ENCODE measurements at places on chromosomes 2 and 18.
A peak's percentile ranks its signal among the peaks of the same experiment; 100 is the strongest.

DNA sequence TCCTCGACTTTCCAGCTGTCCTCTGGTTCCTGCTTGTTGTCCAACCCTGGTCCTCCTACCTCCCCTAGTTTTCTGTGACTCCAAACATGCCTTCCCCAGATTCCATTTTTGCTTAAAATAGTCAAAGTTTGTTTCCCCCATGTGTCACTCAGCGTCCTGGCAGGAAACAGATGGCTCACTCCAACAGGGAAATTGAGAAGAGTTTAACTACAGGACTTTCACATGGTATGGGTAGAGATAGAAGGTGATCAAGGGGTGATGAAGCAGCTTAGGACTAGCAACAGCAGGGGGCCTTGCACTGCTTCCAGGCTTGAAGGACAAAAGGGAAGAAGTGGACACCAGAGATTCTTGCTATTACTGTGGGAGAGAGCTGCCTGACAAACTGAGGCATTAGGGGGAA, 6.1 kb upstream of the CUL3 start:
- no peak for DNase-seq

GRCh38 chr18:62827397-62827796, 112.1 kb downstream of the PHLPP1 start:
- DNase-seq: no peak

- no peak for DNase-seq
These were observed 250.7 kb downstream of the VAPA start for GRCh38 chr18:10164271-10165071.

GRCh38 chr2:120241684-120242083, 11.0 kb upstream of the RALB start:
- no peak for DNase-seq

DNA sequence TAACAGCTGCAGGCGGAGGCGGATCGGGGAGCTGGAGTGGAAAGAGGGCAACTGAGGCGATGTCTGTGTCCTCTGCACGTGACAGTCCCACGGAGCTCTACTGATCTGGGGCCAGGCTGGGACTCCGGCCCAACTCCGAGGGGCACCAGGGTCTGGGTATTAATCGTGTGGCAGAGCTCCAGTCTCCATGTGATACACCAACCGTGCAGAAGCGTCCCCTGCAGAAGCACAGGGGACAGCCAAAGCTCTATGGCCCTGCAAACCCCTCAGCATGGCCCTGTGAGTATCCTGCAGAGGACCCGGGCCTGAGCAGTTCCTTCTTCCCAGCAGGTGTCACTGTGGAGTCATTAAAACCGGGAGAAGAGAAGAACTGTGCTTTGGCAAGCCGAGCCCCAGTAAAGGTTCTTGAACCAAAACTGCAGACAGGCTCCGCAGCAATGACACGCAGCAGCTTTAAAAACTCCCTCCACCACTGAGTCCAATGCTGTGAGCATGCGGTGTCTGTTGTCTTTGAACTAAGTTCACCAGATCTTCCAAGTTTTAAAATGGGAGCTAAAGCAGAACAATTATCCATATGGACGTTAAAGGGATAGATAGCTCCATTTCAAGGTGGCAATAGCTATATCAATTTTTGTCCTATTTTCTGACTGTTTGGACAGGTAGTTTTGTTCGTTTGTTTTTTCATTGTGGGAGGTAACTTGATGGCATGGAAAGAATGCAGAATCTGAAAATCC, 79.4 kb downstream of the TMEM182 start:
- DNase-seq: peak; percentile 12

DNA sequence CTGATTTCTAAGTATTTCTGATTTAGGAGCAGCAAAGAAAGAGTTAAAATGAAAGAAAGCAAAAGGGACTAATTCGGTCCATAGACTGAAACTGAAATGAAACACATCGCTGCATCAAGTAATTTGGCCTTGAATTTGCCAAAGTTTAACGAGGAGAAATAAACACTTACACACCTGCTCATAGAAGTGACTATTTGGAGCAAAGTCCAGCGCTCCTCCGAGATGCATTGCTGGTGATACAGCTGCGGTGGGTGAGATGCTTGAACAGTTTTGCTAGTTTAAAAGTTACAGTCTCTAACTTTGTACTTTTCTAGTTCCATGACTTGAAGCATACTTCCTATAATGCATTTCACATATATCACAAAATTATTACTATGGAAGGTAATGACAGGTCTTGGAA, 18.3 kb downstream of the GALR1 start:
- DNase-seq: no peak

GRCh38 chr2:241357531-241357930, 1.4 kb downstream of the FARP2 start:
- no peak for DNase-seq

DNA sequence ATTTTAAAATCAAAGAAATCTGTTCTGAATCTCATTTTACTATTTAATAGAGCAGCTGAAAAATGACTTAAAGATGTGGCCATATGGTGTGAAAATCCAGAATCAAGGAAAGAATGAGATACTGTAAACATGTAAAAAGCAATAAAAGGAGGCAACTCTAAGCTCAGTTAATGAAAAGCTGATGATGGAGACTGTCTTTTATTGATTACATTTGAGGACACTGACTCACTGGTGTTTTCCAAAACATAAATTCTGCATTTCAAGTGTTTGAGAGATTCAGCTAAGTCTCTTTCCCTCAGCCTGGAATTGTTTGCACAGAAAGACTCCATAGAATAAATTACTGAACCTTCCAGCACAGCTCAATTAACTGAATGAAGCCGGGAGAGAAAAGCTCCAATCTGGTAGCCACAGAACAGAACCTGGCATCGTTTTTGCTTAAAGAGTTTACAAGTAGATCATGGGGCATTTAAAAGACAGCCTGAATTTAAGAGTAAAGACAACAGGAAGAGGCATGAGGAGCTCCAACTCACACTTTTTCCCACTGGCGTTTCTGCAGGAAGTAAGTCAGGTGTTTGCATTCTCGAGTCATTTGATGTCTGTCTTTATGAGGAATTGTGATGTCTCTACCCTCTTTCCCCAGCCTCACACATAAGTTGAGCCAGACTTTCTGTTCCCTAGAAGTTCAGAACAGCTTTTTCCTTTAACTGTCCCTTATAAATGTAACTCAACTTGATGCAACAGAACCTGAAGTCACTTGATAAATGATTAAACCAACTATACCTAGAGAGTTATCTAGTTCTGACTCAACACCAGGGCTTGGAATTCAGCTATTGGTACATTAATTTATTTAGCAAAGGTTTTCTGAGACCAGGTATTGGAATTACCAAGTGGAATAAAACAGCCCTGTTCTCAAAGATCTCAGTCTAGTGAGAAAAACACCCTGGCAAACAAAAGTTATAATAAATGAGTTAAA, 53.3 kb downstream of the FTCDNL1 start:
- DNase-seq: no peak

- DNase-seq: no peak
These were observed 75.6 kb downstream of the TMEM247 start for GRCh38 chr2:46555011-46555410.
